Osteocyte (in vitro differentiated cells): ENCODE measurements at places on chromosomes 2 and 18. TPM values are rescaled to one million over a fixed set of nuclear protein-coding genes. Genes with fewer than 3 reads are reported as not detected.

Gene CGREF1
- 1.2 and 1.9 TPM in 2 replicates for total RNA-seq

GRCh38 chr2:233912691-233913423, 4.3 kb upstream of the TRPM8 start:
- DNase-seq = no peak

GRCh38 chr2:30074023-30074422, 72.8 kb upstream of the YPEL5 start:
- DNase-seq = no peak

DNA sequence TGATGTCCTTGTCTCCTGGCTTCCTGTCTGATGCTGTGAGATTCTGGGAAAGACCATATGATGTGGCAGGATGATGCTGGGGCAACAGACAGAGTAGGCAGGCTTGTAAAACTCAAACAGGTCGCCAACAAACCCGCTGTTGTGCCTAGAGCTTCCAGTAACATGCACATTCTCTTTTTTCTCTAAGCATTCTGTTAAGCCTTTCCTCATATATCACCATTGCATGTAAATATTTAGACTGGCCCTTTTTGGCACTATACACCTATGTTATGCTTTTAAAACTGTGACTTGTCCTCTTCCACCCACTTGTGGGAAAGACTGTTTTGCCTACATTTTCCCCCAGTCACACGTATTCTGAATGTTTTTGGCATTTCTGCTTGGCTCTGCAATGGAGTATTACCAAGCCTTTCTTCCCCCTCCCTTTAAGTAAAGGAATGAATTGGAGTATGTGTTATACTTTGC, 250.4 kb upstream of the TANK start:
- no peak for DNase-seq

Gene KCNF1
- not detected in 2 replicates for total RNA-seq

Gene ZFAND2B
- total RNA-seq = 30.0 and 31.4 TPM in 2 replicates

- DNase-seq = no peak
Measured at GRCh38 chr2:232789082-232789481, 12.7 kb upstream of the KCNJ13 start.

- DNase-seq = no peak
Measured at GRCh38 chr18:26981360-26982082, 116.0 kb upstream of the AQP4 start.

Gene PSMA8
- total RNA-seq = not detected in 2 replicates

Gene ZNF519
- total RNA-seq = 3.5 and 5.2 TPM in 2 replicates

Gene SLC9A4
- total RNA-seq = not detected in 2 replicates
